ENCODE measurements at places on chromosomes 13 and 19. TPM values are rescaled to one million over a fixed set of nuclear protein-coding genes. Genes with fewer than 3 reads are reported as not detected.

GRCh38 chr13:101829484-101829883 lies 377.0 kb downstream of the ITGBL1 start:
- H3K27ac ChIP-seq = no peak overlapping the region
- no peaks in the 10 kb centered on the region for H3K27me3 ChIP-seq
- H3K36me3 ChIP-seq = no peaks in the 10 kb centered on the region
- H3K4me1 ChIP-seq = no peaks in the 10 kb centered on the region
- DNase-seq = no peak

Gene VAV1
- total RNA-seq = 114 TPM

DNA sequence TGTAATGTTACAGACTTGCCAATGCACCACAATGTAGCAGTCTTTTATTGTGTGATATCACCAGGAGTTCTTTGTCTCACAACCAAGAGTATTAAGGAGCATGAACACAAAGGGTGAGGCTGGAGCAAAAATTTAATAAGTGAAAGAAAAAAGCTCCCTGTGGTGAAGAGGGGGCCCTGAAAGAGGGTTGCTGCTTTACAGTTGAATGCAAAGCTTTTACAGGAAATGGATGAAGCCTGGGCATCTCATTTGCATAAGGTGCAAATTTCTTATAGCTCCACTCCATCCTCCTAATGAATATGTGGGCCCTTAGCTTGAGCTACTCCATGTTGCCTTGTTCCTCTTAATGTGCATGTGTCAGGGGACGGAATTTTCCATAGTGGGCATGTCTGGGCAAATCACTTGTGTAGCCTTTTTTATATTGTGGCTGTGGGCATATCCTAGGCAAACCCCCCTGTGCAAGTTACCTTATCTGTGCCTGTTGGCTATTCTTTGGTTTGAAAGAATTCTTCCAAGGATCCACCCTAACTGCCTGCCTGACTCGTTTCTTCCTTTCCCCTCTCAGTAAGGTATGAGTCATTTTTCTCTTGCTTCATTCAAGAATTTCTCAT lies 45.3 kb upstream of the TRPC4 start:
- no peak overlapping the region for H3K27ac ChIP-seq
- H3K36me3 ChIP-seq = no peaks in the 10 kb centered on the region
- DNase-seq = no peak
- no peaks in the 10 kb centered on the region for H3K27me3 ChIP-seq
- peaks cover 1% of the 10 kb centered on the region for H3K4me1 ChIP-seq

GRCh38 chr19:19475849-19476828 lies 39.2 kb downstream of the TSSK6 start:
- H3K27me3 ChIP-seq = no peaks in the 10 kb centered on the region
- DNase-seq = no peak
- peaks cover 81% of the 10 kb centered on the region for H3K4me1 ChIP-seq
- peak overlapping the region; percentile 60 for H3K27ac ChIP-seq

Gene CLIP3
- total RNA-seq = 0.98 TPM

GRCh38 chr19:37817180-37817981 lies 38.0 kb upstream of the ZNF573 start:
- H3K4me1 ChIP-seq = peaks cover 3% of the 10 kb centered on the region
- no peak overlapping the region for H3K27ac ChIP-seq
- no peaks in the 10 kb centered on the region for H3K27me3 ChIP-seq
- peak; percentile 44 for DNase-seq
- no peak overlapping the region for H3K4me3 ChIP-seq

DNA sequence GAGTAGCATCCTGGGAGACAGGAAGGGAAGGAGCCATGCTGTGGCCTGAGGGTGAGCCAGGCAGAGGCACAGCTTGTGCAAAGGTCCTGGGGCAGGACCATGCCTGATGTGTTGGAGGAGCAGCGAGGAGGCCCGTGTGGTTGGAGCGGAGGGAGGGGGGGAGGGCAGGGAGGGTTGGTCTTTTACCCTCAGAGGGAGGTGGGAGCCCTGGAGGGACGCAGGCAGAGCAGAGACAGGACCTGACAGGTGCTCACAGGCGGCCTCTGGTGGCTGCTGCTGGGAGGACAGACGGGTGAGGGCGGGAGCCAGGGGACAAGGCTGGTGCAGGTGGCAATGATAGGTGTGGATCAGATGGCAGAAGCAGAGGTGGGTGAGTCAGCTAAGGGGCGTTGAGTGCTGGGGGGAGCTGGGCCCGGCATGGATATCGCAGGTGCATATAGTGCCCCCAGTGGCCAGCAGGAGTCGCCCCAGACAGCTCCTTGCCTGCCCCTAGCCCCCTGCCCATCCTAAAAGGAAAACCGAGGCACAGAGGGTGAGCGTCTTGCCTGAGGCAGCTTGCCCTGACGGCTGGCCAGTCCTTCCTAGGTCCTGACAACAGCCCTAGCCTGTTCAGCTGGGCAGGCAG lies 9.8 kb upstream of the GNA15 start:
- H3K27ac ChIP-seq = no peak overlapping the region
- H3K27me3 ChIP-seq = no peaks in the 10 kb centered on the region
- DNase-seq = peak; percentile 69

DNA sequence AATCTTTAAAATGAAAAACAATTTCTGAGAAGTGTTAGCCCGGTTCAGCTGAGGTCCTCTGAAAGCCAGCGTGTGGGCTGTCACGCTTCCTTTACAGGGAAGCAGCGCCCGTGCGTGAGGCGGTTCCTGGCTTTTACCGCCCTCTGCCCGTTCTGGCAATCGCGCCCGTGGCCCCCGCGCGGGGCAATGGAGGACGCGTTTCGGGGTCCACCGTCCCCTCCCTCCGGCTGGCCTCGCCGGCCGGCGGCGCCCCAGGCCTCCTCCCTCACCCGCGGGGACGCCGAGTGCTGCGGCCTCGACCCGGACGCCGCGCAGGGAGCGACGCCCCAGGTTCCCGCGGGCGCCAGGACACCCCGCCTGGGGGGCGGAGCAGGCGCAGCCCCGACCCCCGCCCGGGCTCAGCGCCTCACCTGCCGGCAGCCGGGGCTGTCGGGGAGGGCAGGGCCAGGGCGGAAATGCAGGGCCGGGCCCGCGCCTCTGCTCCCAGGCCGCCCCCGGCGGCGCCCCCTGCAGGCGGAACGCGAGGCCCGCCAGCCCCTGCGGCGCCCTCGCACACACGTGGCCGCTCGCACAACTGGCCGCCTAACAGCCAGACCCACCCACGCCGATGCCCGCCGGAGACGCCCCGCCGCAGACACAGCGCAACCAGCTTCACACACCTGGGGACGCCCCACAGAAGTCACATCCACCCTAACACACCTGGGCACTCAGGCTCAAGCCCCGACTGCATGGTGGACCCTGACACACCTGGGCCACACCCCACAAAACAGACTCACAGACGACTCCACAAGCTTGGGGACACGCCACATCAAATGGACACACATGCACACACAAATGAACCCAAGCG lies at the start of gene GGACT:
GGACT (minus strand) TSS at position 459 of the 847 bp plus-strand sequence. CDS start 56,198 bp downstream, outside the sequence.
- H3K4me3 ChIP-seq = peak within 1 kb of the TSS; percentile 70
- peak within 1 kb of the TSS; percentile 90 for H3K27ac ChIP-seq
- peaks cover 43% of the 10 kb centered on the region for H3K4me1 ChIP-seq
- DNase-seq = peak; percentile 87
- H3K36me3 ChIP-seq = peaks cover 5% of the 10 kb centered on the region

Gene VPS36
- total RNA-seq = 42.5 TPM

DNA sequence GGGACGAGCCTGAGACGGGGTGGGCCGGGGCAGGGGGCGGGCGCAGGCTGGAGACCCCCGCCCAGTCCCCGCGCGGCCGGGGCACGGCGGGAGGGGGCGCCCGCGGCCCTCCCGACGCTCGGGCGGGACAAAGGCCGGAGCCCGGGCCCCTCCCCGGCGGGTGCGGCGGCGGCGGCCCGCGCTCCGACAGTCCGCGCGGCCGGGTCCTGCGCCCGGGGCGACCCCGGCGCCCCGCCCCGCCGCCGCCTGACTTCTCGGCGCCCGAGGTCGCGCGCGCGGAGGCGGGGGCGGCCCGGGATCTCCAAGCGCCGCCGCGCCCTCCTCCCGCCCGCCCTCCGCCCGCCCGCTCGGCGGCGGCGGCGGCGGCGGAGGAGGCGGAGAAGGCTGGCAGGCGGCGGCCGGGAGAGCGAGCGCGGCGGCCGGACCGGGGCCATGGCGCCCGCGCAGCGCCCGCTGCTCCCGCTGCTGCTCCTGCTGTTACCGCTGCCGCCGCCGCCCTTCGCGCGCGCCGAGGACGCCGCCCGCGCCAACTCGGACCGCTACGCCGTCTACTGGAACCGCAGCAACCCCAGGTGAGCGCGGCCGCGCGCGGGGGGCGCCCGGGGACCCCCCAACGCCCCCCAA lies at the start of gene EFNA2:
EFNA2 (plus strand) TSS at position 137 of the 624 bp plus-strand sequence; CDS start at position 433, 296 bp downstream.
- H3K36me3 ChIP-seq = no peaks in the 10 kb centered on the region
- H3K4me3 ChIP-seq = no peak within 1 kb of the TSS
- no peak within 1 kb of the TSS for H3K27ac ChIP-seq
- peaks cover 30% of the 10 kb centered on the region for H3K27me3 ChIP-seq
- H3K4me1 ChIP-seq = peaks cover 1% of the 10 kb centered on the region

Gene MARCHF2
- total RNA-seq = 20.9 TPM

Gene LRRC63
- total RNA-seq = 2.1 TPM

Gene PODNL1
- total RNA-seq = 0.47 TPM

Gene ACP7
- not detected for total RNA-seq

GRCh38 chr19:45595814-45596213 lies 6.2 kb downstream of the GPR4 start:
- H3K4me3 ChIP-seq = no peak overlapping the region
- DNase-seq = no peak
- peaks cover 34% of the 10 kb centered on the region for H3K4me1 ChIP-seq
- H3K27me3 ChIP-seq = peaks cover 73% of the 10 kb centered on the region

GRCh38 chr13:59425211-59425741 lies 738.5 kb downstream of the DIAPH3 start:
- no peaks in the 10 kb centered on the region for H3K27me3 ChIP-seq
- no peaks in the 10 kb centered on the region for H3K36me3 ChIP-seq
- DNase-seq = no peak
- H3K27ac ChIP-seq = no peak overlapping the region
- H3K4me1 ChIP-seq = no peaks in the 10 kb centered on the region

Gene RNF17
- total RNA-seq = not detected

- no peak for DNase-seq
- no peaks in the 10 kb centered on the region for H3K36me3 ChIP-seq
- no peak overlapping the region for H3K4me3 ChIP-seq
- peaks cover 85% of the 10 kb centered on the region for H3K27me3 ChIP-seq
These were observed 25.7 kb upstream of the IGFL4 start for GRCh38 chr19:46066471-46066870.

GRCh38 chr13:44808185-44808584 lies 181.1 kb downstream of the NUFIP1 start:
- H3K36me3 ChIP-seq = peaks cover 2% of the 10 kb centered on the region
- H3K27me3 ChIP-seq = peaks cover 20% of the 10 kb centered on the region
- no peak for DNase-seq

DNA sequence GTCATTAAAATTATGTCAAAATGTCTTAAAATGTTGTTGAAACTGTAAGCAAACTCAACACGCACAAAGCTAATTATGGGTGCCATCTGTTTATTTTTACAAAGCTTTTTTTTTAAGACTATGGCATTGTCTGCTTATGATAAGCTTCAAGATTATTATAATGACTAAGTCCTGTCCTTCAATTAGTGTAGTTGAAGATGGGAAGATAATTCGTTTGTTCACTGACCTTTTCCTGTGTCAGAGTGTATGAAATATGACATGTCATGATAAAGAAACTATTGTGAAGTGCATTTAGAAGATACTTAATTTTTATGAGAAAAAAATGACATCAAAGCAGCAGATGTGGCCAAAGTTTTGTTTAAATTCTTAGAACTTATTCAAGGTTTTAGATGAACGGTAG lies 211.3 kb downstream of the PCCA start:
- H3K36me3 ChIP-seq = peaks cover 11% of the 10 kb centered on the region
- no peaks in the 10 kb centered on the region for H3K27me3 ChIP-seq
- no peaks in the 10 kb centered on the region for H3K4me1 ChIP-seq
- no peak overlapping the region for H3K27ac ChIP-seq

GRCh38 chr19:4066682-4067395 lies at the start of gene ZBTB7A:
Gene ZBTB7A, minus strand, starts transcription at chr19:4066899. Its CDS starts 11,667 bp downstream, at chr19:4055232.
- peaks cover 42% of the 10 kb centered on the region for H3K4me1 ChIP-seq
- H3K4me3 ChIP-seq = peak within 1 kb of the TSS; percentile 79
- peak; percentile 92 for DNase-seq
- H3K27ac ChIP-seq = peak within 1 kb of the TSS; percentile 89
- no peaks in the 10 kb centered on the region for H3K27me3 ChIP-seq

Gene NECTIN2
- total RNA-seq = 0.67 TPM

- no peaks in the 10 kb centered on the region for H3K4me1 ChIP-seq
- H3K27me3 ChIP-seq = no peaks in the 10 kb centered on the region
- no peak for DNase-seq
- no peak overlapping the region for H3K27ac ChIP-seq
- no peaks in the 10 kb centered on the region for H3K36me3 ChIP-seq
These were observed 9.8 kb downstream of the ELSPBP1 start for GRCh38 chr19:48004236-48004635.

DNA sequence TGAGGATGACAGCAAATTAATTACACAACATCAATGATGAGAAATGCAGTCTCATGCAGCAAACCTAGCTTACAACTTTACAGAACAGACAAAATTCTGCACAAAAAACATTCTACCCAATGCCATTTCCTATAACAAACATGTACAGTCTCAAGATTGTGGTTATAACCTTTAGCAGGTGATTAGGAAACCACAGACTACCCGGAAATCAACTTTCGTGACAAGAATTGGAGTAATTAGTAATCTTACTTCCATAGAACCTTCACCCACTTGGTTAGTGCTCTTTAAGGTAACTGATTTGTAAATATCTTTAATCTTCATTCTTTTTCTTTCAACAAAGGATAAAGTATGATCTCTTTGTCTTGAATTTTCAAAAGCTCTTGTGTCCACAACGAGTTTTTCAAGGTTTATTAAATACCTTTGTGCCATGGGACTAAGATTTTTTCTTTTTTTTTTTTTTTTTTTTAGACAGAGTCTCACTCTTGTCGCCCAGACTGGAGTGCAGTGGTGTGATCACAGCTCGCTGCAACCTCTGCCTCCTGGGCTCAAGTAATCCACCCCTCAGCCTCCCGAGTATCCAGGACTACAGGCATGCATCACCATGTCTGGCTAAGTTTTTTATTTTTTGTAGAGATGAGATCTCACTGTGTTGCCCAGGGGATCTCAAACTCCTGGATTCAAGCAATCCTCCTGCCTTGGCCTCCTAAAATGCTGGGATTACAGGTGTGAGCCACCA lies 78.8 kb downstream of the MAP4K1 start:
- H3K27me3 ChIP-seq = peaks cover 9% of the 10 kb centered on the region
- peaks cover 31% of the 10 kb centered on the region for H3K36me3 ChIP-seq
- H3K27ac ChIP-seq = peak overlapping the region; percentile 94
- peak; percentile 62 for DNase-seq
- peak overlapping the region; percentile 15 for H3K4me3 ChIP-seq

Gene PSG6
- not detected for total RNA-seq

- peak overlapping the region; percentile 81 for H3K4me3 ChIP-seq
- peak overlapping the region; percentile 96 for H3K27ac ChIP-seq
- H3K4me1 ChIP-seq = peaks cover 47% of the 10 kb centered on the region
- H3K36me3 ChIP-seq = peaks cover 33% of the 10 kb centered on the region
- H3K27me3 ChIP-seq = no peaks in the 10 kb centered on the region
These were observed 699 bp downstream of the RCBTB2 start for GRCh38 chr13:48532256-48532505.

DNA sequence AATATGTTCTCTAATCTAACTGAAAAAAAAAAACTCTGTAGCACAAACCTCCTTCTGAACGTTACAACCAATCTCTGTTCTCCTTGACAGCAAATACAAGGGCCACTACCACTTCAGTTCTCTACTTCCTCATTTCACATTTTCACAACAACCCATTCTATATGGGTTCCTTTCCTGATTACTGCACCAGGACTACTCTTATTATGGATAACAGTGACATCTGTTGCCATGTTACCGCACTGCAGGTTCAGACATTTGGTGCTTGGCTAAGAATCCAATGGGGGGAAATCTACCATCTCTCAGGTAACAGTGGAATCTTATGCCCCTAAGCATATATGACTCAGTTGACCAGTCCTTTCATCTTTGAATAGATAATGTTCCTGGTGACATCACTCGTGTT lies 11.6 kb upstream of the FPR3 start:
- no peaks in the 10 kb centered on the region for H3K36me3 ChIP-seq
- H3K4me1 ChIP-seq = peaks cover 2% of the 10 kb centered on the region
- DNase-seq = no peak
- no peak overlapping the region for H3K4me3 ChIP-seq
